WTC11 (cell line): ENCODE measurements at places on chromosomes 3 and 15. TPM values are rescaled to one million over a fixed set of nuclear protein-coding genes. Genes with fewer than 3 reads are reported as not detected.

- H3K36me3 ChIP-seq = no peaks in the 10 kb centered on the region
- peaks cover 38% of the 10 kb centered on the region for H3K4me1 ChIP-seq
- H3K4me3 ChIP-seq = no peak overlapping the region
- no peak for DNase-seq
- H3K27me3 ChIP-seq = peaks cover 16% of the 10 kb centered on the region
These were observed 62.2 kb downstream of the ABTB1 start for GRCh38 chr3:127734754-127735473.

- DNase-seq = peak; percentile 74
- 0 out of 2 replicates have a peak, but pooled peaks cover 4% of the 10 kb centered on the region for H3K4me1 ChIP-seq
- H3K27ac ChIP-seq = no peak overlapping the region
- H3K4me3 ChIP-seq = no peak overlapping the region
- no peaks in the 10 kb centered on the region for H3K36me3 ChIP-seq
- no peaks in the 10 kb centered on the region for H3K27me3 ChIP-seq
These were observed 18.0 kb upstream of the RYR3 start for GRCh38 chr15:33292717-33293307.

- H3K4me1 ChIP-seq = peaks cover 11% of the 10 kb centered on the region
- no peak overlapping the region for H3K4me3 ChIP-seq
- no peak for DNase-seq
- no peaks in the 10 kb centered on the region for H3K36me3 ChIP-seq
- no peaks in the 10 kb centered on the region for H3K27me3 ChIP-seq
These were observed 4.5 kb downstream of the MYO9A start for GRCh38 chr15:72113347-72114031.

GRCh38 chr3:167837466-167837865 is 101.9 kb downstream of the SERPINI1 start:
- H3K4me1 ChIP-seq = no peaks in the 10 kb centered on the region
- H3K27ac ChIP-seq = no peak overlapping the region
- DNase-seq = no peak
- H3K36me3 ChIP-seq = no peaks in the 10 kb centered on the region
- no peak overlapping the region for H3K4me3 ChIP-seq
- no peaks in the 10 kb centered on the region for H3K27me3 ChIP-seq

- H3K36me3 ChIP-seq = peaks cover 4% of the 10 kb centered on the region
- no peaks in the 10 kb centered on the region for H3K27me3 ChIP-seq
- no peak overlapping the region for H3K27ac ChIP-seq
- H3K4me1 ChIP-seq = peaks cover 6% of the 10 kb centered on the region
- no peak overlapping the region for H3K4me3 ChIP-seq
These were observed 209.2 kb downstream of the TBL1XR1 start for GRCh38 chr3:176987901-176988650.

- H3K36me3 ChIP-seq = peaks cover 5% of the 10 kb centered on the region; the same call in 1 of the 2 replicates
- peak; percentile 81 for DNase-seq
- H3K27ac ChIP-seq = peak overlapping the region; percentile 97
- peaks cover 27% of the 10 kb centered on the region for H3K4me1 ChIP-seq
- H3K27me3 ChIP-seq = peaks cover 11% of the 10 kb centered on the region
- peak overlapping the region; percentile 95 for H3K4me3 ChIP-seq
These were observed 626 bp upstream of the PTPRG start for GRCh38 chr3:61560517-61561373.

- H3K36me3 ChIP-seq = no peaks in the 10 kb centered on the region
- no peak for DNase-seq
- H3K27me3 ChIP-seq = no peaks in the 10 kb centered on the region; the same call in 1 of the 2 replicates
- no peak overlapping the region for H3K4me3 ChIP-seq
These were observed 118.2 kb upstream of the RASGRP1 start for GRCh38 chr15:38682861-38683260.

DNA sequence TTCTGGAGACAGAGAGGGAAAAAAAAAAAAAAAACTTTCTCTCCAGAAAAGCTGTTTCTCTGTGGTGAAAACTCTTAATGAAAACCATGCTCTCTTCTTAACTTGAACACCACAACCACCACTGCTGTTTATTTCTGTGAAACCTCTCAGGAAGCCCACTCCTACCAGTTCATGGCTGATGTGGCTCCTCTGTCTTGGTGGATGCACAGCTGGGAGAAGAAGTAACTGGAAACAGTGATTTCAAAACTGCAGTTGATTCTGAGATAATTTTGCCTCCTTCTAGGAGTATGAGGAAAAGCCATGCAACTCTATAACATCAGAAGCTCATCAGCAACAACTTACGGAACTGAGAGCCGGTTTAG is 40.2 kb upstream of the PYGO1 start:
- H3K27ac ChIP-seq = no peak overlapping the region
- H3K36me3 ChIP-seq = no peaks in the 10 kb centered on the region
- H3K4me3 ChIP-seq = no peak overlapping the region
- H3K4me1 ChIP-seq = no peaks in the 10 kb centered on the region
- no peaks in the 10 kb centered on the region; the same call in 1 of the 2 replicates for H3K27me3 ChIP-seq

The NR2F2 gene
- 0.27 to 0.57 TPM (median 0.55 TPM) in 3 replicates for total RNA-seq

The GRK7 gene
- not detected in 3 replicates for total RNA-seq
